ENCODE measurements at places on chromosomes 2 and 18.

GRCh38 chr2:85243101-85244072 lies 84.4 kb downstream of the TGOLN2 start:
- peak; percentile 60 for DNase-seq

- no peak for DNase-seq
Observed at GRCh38 chr2:181430406-181431118, 26.6 kb upstream of the ITGA4 start.

GRCh38 chr2:231227310-231228162 lies 29.1 kb downstream of the ARMC9 start:
- DNase-seq, result peak; percentile 52

DNA sequence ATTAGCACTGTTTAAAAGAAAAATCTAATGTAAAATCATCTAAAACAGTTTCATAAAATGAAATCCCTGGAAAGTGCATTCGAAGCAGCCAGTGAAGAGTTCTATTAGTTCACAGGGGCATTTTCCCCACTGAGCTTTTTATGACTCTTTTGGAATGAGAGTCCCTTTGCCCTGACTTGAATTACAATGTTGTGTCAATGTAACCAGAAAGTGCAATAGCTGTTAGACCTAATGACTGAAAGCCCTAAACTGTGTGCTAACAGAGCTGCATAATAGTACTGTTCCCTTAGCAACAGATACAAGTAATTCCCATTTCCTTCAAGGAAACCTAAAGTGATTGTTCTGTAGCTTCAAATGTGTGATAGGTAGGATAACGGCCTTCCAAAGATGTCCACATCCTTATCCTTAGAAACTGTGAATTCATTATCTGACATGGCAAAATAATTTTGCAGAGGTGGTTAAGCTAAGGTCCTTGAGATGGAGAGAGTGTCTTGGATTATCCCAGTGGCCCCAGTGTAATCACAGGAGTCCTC lies 134.4 kb downstream of the L3MBTL4 start:
- DNase-seq, result no peak

GRCh38 chr2:217723981-217724380 lies 278.8 kb downstream of the TNS1 start:
- DNase-seq, result no peak

DNA sequence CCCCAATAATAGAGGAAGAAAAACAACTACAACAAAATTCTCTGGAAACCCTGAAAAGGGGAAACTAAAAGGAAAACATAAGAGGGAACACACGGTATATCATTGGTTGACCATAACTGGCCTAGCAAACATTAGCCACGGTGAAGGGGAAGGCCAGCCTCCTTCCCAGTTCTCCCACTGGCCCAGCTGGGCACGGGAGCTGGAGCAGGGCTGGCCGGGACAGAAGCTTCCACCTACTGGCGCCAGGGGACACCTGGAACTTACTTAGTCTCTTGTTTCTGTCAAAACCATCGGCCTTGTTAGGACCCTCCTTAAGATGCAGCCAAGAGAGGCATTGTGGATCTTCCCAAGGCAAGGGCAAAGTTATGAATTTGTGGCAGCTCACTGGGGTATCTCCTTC lies 56.1 kb upstream of the DLGAP1 start:
- peak; percentile 17 for DNase-seq

GRCh38 chr2:138187221-138187620 lies 222.9 kb downstream of the HNMT start:
- no peak for DNase-seq

DNA sequence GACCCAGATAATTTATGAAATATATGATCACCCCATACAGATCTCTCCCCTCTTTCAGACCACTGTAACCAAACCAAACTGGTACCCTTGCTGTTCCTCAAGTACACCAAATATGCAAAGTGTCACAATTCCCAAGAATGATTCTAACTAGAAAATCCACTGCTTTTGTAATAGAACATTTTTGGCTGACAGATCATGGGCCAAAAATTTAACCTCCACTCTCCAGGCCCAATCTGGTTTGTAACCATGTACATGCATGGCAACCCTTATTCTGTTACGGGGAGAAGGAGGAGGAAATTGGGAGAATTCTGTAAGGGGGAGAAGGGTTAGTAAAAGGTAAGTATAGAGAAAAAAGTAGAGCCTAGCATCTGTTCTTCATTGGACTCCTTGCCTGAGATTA lies 62.0 kb downstream of the IKZF2 start:
- DNase-seq, result no peak

DNA sequence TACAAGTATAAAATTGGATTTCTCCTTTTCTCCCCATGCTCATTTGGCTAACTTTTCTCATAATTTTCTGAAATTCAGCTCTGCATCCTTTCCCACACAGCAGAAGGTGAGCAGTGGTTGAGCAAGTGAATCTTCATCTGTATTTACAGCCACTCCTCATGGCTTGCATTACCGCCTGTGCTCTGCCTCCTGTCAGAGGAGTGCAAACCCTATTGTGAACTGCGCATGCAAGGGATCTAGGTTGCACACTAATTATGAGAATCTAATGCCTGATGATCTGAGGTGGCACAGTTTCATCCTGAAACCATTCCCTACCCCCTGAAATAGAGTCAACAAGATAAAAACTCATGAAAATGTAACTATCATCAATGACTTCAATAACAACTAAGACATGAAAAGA lies 20.0 kb downstream of the ME2 start:
- DNase-seq, result no peak

DNA sequence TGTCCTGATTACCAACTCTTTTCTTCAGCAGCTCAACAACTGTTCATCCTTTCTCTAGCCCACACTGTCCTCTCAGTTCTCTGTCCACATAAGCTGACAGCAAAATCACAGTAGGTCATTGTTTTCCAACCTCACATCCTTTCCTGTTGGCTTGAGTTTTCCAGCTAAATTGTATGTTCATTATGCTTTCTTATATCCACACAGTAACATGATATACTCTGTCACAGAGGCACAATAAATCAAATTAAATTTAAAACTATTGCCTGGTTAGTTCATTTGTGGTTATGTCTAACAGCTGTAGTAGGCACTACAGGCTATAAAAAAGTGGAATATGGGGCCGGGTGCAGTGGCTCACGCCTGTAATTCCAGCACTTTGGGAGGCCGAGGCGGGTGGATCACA lies 179.9 kb downstream of the ETAA1 start:
- no peak for DNase-seq

DNA sequence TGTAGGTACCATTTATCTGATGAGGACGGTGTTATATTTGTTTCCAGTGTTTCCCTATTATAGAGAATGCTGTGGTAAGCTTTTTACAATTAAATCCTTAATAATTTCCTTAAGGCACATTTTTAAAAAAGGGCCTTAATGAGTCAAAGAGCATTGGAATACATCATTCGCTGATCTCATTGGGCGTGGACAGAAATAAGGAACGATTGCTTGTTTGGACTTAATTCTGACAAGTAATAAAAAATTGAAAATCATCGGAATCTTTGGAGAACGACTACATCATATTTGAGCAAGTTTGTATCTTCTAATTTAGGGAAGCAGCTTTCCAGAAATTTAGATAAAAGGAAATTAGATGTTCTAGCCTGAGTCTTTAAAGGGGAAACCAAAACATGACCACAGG lies 11.3 kb downstream of the AGPS start:
- DNase-seq, result no peak

- DNase-seq, result no peak
Observed at GRCh38 chr2:127000194-127000593, 101.5 kb downstream of the TEX51 start.

DNA sequence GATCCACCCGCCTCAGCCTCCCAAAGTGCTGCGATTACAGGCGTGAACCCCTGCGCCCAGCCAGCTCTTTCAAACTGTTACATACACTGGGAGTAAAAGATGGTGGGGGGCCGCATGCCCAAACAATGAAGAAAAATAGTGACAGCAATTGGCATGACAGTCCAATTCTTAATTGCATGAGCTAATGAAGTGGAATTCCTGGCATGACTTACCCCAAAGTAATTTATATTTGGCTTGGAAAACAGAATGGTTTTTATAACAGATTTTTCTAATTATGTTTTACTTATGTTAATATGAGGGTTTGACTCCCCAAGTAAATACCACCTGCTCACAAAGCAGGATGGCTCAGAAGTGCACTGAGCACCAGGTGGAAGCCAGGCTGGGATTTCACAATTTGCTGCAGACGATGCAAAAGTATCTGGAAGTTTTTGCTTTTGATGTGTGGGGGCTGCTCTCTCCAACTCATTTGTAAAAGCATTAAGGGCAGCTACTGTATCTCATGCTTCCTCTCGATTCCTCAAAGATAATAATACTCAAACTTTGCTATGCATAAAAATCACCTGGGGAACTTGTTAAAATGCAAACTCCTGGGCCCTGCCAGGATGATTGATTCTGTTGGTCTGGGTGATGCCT lies 24.0 kb upstream of the ATG16L1 start:
- DNase-seq, result no peak

DNA sequence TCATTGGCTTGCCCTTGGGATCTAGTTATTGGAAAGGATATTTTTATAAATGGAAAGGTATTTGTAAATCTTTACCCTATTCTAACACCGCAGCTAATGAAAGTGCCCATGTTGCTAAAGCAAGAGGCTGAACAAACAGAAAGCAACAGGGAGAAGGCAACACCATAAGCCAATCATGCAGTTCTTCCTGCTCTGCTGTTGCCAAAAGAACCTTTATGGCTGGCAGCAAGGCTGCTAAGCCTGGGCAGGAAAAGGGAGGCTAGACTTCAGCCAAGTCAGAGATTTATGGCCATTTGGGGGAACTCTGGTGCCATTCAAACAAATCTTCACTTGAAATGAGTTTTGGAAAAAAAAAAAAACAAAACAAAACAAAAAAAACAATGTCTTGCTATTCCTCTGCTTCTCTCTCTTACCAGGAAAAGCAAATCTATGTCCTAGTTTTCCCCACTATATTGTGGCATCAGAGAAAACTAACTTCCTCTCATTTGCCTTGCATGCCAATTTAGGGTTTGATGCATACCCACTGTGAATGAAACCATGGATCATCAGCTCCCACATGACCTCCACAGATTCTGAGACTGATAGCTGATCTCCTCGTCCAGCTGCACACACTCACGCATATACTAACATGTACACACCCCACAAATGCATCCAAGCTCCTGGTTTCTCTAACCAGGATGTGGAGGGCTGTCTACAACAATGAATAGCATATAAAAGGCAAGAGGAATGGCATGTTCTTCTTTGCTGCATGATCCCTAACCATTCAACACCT lies 179.3 kb downstream of the C1D start:
- no peak for DNase-seq

- DNase-seq, result no peak
Observed at GRCh38 chr18:75757951-75758350, 330.4 kb upstream of the SMIM21 start.

DNA sequence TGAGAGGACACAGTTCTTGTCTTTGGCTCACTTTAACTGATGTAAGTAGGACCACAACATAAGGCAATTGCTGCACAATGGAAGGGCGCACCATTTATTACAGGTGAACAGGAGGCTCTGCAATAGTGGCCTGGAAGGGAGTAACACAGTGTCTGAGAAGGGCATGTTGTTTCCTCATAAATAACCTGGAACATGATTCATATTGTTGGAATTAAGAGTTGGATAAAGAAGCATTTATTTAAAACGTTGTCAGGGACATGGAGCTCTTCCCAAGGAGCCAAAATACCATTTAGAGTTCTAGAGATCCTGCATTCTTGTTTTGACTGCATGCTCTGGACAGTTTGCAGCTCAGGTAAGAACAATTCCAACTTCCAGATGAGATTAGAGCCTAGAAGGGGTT lies 110.4 kb downstream of the PLCL1 start:
- no peak for DNase-seq

DNA sequence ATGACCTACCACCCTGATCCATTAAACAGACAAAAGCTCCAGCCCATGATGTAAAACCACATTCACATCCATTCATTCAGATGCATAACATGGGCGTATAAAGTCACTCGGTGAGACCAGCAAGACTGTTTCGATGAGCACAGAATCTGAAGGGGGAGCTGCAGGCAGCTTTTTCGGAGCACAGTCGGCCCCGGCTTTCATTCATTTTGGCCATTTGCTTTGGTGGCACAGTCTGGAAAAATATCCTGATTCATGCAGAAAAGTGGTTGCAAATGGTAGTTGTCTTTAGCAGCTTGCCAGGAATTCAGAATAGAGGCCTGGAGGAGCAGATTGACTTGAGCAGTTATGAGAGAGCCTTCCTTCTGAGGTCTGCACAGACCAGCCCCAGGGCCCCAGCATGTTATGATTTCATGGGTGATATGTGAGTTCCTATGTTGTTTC lies 11.2 kb downstream of the ARID5A start:
- DNase-seq, result no peak

DNA sequence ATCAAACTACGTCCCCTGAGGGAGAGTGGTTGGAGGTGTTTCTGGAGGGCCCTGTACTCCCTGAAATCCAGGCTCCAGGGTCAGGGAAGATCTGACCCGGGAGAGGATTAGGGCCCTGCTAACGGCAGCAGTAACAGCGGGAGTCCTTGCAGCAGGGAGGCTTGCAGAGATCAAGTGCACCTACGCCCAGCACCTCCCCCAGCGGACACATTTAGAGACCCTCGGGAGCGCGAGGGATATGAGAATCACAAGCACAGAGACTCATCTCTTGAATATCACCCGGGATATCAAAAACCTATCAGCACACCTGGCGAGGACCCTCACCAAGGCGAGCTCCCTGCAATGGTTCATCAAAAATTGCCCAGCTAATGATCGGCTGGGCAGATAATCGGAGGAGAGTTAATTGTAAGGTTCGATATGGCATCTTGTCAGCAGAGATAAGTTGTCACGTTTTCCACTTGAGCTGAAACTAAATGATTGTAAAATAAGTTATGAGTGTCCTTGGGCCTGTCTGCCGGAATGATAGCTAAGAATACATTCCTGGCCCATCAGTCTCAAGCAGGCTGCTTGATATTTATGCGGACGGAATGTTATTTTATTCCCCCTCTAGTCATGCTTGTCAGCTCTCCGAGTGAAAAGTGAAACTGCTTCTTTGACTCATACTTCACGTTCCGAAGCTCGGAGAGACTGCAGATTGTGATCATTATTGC lies 209.8 kb downstream of the GBX2 start:
- DNase-seq, result no peak

GRCh38 chr2:45241061-45241561 lies 231.9 kb upstream of the SIX2 start:
- DNase-seq, result no peak

DNA sequence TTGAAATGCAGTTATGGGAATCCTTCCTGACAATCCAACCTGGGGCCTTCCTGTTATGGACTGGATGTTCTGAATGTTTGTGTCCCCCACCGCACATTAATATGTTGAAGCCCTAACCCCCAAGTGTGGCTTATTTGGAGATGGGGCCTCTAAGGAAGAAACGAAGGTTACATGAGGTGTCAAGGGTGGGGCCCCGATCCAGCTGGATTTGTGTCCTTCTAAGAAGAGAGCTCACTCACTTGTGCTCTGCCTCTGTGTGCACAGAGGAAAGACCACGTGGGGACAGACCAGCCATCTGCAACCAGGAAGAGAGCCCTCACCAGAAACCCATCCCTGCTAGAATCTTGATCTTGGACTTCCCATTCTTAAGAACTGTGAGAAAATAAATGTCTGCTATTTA lies 44.4 kb downstream of the MAP3K19 start:
- no peak for DNase-seq

- no peak for DNase-seq
Observed at GRCh38 chr2:16392647-16393499, 272.8 kb downstream of the CYRIA start.

Measured in upper lobe of left lung (tissue), 6 donors.